ENCODE measurements at places on chromosomes 16 and 17.

DNA sequence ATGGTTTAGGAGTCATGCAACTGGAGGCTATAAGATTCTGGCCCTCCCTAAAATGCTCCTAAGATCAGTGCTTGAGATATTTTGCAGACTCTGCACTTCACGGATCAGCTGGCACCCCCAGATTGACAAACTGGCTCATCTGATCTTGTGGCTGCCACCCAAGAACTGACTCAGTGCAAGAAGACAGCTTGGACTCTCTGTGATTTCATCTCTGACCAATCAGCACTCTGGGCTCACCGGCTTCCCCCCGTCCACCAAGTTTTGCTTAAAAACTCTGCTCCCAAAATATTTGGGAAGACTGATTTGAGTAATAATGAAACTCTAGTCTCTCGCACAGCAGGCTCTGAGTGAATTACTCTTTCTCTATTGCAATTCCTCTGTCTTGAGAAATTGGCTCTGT, 26.3 kb upstream of the CCL2 start:
- no peak for DNase-seq

- peak; percentile 48 for DNase-seq
These were observed 150.8 kb downstream of the CYB561 start for GRCh38 chr17:63295288-63295687.

DNA sequence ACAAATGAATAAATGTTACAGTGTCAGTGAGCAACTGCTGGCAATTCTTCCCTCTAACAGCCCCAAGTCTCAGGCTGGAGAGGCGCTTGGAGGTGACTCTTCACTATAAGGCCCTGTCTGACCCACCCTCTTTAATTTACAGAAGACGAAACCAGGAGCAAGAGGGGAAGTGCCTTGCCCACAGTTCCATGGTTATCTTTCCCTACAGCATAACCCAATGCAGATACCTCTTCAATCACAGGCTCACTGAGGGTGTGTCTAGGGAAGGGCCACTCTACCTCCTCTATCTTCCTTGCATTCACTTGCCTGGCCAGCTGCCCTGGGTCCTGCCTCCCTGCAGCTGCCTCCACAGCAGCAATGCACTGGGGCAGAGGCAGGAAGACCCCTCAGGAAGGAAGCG, 9.6 kb upstream of the N4BP1 start:
- no peak for DNase-seq

- no peak for DNase-seq
These were observed 137.9 kb downstream of the GAS7 start for GRCh38 chr17:10060526-10060925.

- no peak for DNase-seq
These were observed 41.4 kb upstream of the BHLHA9 start for GRCh38 chr17:1228781-1229348.

DNA sequence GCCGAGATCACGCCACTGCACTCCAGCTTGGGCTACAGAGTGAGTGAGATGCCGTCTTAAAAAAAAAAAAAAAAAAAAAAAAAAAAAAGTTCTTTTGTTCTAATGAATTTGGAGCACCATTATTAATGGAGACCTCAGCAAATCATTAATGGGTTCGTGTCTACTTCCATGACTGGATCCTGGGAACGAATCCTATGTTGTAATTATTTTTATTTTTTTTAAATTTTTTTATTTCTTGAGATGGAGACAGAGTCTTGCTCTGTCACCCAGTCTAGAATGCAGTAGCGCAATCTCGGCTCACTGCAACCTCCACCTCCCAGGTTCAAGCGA, 30.7 kb downstream of the SPOP start:
- DNase-seq, result no peak

GRCh38 chr16:24018485-24018884, 182.7 kb downstream of the PRKCB start:
- DNase-seq, result no peak

- DNase-seq, result no peak
These were observed 341.0 kb upstream of the EEF2KMT start for GRCh38 chr16:5438591-5438990.

DNA sequence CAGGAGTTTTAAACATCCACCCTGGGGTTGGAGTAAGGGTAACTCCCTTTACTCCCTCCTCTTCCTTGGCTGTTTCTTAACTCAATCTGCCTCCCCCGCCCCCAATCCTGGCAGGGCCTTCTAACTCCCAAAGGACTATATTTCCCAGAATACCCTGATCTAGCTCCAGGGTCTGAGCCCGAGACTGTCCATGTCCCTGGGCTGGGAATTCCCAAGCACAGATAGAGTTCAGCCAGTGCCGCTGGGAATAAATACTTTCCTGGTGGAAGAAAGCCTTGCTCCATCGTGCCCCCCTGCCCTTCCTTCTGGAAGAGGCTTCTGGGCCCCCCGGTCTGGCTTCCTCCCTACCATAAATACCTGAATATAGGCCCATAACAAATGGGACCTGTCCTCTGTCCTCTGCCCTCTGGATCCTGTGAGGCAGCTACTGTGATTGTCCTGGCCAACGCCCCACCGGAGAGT, 10.2 kb downstream of the BAHCC1 start:
- DNase-seq, result peak; percentile 80

GRCh38 chr16:84496991-84497390, 7.5 kb downstream of the MEAK7 start:
- no peak for DNase-seq

GRCh38 chr16:76970745-76971099, 220.3 kb upstream of the MON1B start:
- DNase-seq, result no peak

- DNase-seq, result peak; percentile 22
These were observed 4.1 kb downstream of the CCDC102A start for GRCh38 chr16:57532266-57532625.

DNA sequence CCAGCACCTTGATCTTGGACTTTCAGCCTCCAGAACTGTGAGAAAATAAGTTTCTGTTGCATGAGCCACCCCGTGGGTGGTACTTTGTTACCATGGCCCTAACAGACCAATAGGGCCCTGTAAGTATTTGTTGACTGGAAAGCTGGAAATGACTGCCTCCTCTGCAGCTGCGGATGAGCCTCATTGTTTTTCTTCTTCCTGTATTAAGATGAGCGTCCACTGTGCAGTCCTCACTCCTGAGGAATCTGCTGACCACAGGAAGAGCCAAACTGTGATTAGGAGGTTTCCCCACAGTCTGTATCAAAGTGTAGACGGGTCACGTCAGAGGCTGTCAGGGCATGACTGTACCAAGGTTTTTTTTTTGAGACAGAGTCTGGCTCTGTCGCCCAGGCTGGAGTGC, 12.2 kb upstream of the AKTIP start:
- DNase-seq, result peak; percentile 23

- no peak for DNase-seq
These were observed 41.6 kb downstream of the HSBP1 start for GRCh38 chr16:83849421-83849820.

DNA sequence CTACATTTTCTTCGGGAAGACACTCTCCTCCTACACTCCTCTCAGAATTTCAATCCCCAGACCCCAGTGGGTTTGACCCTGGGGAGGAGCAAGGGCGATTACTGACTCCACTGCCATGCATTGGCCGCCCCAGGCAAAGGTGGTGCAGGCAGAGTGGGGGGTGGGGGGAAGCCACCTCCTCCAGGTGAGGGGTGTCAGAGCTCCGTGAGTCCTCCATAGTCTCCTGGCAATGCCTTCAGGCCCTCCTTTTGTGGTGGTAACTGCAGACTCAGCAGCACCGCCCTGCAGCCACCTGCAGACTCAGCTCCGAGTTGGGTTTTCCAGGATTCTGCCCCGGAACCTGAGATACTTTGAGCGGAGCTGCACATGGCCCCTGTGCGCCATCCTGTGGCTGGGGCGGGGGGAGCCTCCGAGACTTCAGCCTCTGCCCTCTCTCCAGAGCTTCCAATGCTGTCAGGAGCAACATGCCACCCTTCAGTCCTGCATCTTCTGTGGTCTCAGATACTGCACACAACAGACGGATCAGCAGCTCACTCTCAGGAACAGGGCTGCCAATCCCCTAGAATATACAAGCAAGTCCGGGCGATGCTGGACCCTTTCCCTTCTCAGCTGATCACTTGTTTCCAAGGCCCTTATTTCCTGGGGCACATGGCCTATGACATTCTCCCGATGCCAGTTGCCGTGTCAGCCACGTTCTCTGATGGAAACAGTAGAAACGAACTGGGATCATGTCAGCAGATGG, 2.4 kb upstream of the SLC47A2 start:
- no peak for DNase-seq

- DNase-seq, result peak; percentile 73
These were observed 47.1 kb downstream of the SPACA3 start for GRCh38 chr17:33038740-33039139.

DNA sequence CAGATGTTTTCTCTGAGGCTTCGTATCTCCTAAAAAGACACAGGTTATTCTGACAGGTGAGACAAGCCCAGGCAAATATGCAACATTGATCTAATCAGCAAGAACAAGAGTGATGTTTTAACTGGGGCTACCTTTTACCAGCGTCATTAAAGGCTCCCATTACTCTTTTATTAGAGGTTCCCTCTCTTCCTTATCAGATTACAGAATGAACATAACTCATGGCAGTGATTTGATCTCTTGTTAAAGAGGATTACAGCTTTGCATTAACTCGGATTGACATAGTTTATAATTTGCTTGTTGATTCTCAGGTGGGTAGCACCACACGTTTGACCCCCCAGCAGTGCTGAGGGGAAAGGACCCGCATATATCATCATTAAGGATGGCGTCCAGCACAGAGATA, 90.5 kb downstream of the AATF start:
- DNase-seq, result no peak

DNA sequence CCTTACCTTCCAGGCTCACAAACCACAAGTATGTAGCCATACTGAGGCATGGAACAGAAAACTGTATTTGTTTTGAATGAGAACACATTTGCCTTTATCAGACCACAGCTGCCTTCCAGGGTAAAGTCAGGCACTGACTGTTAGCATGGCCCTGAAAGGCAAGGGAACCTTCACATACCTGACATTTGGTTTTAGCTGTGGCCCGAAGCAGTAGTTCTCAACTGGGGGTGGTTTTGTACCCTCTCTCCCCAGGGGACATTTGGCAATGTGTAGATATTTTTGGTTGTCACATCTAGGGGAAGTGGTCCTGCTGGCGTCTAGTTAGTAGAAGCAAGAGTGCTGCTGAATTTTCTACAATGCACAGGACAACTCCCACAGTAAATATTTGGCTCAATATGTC, 9.2 kb downstream of the HERPUD1 start:
- no peak for DNase-seq

DNA sequence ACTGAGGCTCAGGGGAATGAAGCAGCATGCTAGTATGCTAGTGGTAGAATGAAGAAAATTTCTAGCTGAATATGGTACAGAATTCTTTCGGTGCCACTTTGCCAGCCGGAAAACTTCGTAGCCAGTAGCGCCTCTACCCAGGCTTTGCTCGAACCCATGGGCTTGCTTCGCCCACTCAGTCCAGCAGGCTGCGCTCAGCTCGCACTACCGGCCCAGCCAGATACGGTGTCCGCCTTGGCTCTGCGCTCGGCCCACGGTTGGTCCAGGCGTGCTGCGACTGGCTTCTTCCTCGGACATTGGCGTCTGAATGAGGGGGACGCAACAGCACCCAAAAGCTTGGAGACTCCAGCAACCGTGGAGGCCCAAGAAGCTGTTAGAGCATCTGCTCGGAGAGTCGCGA, 372.5 kb upstream of the CDH8 start:
- DNase-seq, result no peak

DNA sequence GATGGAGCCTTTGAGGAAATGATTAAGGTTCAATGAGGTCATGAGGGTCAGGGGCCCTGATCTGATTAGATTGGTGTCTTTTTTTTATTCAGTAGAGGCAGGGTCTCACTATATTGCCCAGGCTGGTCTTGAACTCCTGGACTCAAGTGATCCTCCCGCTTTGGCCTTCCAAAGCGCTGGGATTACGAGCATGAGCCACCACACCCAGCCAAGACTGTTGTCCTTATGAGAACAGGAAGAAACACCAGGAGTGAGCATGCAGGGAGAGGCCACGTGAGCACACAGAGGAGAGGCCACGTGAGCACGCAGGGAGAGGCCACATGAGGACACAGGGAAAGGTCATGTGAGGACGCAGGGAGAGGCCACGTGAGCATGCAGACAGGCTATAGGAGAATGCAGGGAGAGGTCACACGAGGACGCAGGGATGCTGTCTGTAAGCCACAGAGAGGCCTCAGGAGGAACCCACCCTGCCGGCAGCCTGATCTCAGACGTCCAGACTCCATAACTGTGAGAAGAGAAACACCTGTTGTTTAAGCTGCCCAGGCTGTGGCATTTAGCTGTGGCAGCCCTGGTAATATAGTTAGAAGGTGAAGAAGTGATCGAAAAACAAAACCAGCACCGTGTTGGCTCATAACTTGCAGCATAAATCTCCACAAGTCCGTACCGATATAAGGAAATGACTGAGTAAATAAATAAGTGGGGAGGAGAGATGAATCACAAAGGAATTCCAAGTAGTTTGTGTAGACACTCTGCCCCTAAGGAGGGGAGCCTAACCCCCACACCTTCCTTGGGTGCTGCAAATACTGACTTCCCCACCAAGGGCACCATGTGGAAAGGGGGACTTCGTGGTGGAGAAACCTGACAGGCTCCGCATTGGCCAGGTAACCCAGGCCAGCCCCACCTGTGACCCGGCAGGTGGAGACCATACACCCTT, 14.6 kb upstream of the CSNK1D start:
- DNase-seq, result peak; percentile 90

DNA sequence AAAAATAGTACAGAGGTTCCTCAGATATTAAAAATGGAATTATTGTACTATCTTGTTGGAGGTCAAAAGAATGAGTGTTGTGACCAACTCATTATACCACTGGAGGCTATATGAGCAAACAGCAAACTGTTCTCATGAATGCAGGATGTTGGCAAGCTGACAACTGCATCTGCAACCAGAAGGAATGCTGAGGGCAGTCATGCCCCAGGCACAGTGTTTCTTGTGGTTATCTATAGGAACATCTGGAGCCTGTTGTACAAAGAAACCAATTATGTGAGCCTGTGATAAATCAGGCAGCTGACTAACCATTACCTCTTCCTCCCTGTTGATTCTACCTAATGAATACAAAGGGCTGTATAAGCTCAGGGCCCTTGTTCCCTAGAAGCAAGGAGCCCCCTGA, 2057.1 kb downstream of the TP53TG3F start:
- no peak for DNase-seq

Data from stomach (tissue), 19 donors.